ELR (cell line): ENCODE measurements at places on chromosomes 16 and 17.

DNA sequence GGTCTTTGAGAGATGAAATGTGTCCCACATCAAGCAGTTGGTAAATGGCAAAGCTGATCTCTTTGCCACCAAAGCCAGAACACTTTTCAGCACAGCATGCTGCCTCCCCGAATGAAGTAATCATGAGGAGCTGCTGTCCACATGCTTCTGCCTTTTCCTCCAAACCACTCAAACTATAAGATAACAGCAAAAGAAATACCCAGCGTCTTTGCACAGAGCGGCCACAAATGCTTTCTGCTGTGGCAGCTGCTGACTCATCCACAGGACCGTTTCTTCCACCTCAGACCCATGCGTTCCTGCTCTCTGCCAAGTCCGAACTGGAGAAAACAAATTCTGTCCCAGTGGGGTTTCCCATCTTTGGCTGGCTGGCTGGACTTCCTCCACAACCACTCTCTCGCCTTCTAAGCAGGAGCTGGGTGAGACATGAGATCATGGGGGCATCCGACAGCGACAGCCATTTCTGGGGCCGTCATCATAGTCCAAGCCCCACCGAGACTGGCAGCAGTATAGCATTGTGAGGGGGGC, 27.1 kb downstream of the TBC1D3B start:
- DNase-seq = peak; percentile 36

- no peak for DNase-seq
Measured at GRCh38 chr17:28715217-28715616, 2.5 kb downstream of the RAB34 start.

GRCh38 chr16:79379095-79379494, 221.4 kb downstream of the MAF start:
- no peak for DNase-seq

DNA sequence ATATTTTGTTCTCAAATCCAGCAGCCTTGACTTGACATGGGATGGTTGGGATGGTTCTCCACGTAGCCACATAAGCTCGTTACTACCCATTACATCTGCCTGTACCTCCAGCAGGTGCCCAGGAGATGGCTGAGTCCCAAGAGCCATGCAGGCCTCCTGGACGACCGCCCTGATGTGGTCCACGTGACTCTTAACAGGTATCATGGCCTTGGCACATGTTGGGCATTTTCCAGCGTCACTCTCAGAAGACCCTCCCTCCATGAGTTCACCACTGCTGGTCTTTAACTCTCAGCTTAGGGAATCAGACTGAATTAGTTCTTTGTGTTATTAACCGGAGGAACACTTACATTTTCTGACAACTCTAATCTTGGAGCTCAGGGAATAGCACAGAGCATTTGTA, 161.5 kb downstream of the CDH13 start:
- no peak for DNase-seq

GRCh38 chr17:77429969-77430752, 289.4 kb downstream of the SEC14L1 start:
- DNase-seq = peak; percentile 100

- peak; percentile 51 for DNase-seq
Measured at GRCh38 chr17:34981538-34982241, 1.4 kb downstream of the LIG3 start.

DNA sequence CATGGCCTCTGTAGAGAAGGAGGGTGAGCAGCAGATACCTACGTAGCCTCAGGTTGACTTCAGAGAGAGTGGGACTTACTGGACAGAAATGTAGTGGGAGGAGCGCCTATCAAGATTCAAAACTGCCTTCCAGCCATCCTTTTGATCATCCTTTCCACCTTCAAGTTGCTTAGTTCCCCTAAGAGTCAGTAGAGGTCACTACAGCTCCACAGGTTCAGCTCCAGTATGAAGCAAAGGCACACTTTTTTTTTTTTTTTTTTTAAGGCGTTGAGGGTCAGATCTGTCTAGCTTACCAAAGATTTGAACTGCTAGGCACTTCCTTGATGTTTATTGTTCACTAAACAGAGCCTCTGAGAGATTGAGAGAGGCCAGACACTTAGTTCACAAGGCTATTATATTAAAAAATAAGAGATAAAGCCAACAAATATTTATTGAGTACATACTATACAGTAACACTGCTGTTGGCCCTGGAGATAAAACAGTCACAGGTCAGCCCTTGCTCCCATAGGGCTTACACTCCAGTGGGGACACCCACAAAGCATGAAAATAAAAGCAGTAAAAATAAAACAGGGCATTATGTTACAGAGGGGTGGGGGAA, 3.1 kb downstream of the RNF227 start:
- peak; percentile 89 for DNase-seq
